ENCODE measurements at places on chromosomes 11 and 22.

DNA sequence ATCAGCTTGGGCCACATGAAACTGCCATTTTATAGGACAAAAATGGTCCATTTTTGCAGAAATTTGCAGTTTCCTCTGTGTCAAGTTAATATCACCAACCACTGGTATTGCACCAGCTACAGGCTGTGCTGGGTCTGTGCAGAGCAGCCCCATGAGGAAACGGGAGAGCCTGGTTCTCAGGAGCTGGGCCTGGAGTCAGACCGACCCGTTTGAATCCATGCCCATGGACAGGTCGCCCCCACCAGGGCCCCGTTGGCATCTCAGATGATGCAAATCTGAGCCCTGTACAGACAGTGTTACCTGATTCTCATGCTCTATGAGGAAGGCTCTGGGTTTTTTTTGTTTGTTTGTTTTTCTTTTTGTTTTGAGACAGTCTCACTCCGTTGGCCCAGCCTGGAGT lies 9.8 kb upstream of the SEC14L6 start:
- DNase-seq, result no peak

- peak; percentile 24 for DNase-seq
Measured at GRCh38 chr11:16607675-16608644, 130.5 kb upstream of the C11orf58 start.

DNA sequence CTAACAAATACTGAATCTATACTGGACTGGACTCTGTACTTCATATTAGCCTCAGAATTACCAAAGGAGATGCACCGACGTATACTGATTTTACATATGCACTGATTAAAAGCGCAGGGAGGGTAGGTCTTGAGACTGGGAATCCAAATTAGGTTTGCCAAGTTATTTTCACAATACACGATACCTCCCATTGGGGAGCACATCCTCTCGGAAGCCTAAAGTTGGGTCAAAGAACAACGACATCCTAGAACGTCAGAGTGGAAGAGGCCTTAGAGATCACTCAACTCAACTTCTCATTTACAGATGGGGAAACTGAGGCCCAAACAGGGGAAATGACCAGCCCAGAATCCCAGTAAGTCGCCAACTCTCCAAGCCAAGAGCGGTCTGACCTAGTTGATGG lies 626 bp downstream of the DNAL4 start:
- no peak for DNase-seq

DNA sequence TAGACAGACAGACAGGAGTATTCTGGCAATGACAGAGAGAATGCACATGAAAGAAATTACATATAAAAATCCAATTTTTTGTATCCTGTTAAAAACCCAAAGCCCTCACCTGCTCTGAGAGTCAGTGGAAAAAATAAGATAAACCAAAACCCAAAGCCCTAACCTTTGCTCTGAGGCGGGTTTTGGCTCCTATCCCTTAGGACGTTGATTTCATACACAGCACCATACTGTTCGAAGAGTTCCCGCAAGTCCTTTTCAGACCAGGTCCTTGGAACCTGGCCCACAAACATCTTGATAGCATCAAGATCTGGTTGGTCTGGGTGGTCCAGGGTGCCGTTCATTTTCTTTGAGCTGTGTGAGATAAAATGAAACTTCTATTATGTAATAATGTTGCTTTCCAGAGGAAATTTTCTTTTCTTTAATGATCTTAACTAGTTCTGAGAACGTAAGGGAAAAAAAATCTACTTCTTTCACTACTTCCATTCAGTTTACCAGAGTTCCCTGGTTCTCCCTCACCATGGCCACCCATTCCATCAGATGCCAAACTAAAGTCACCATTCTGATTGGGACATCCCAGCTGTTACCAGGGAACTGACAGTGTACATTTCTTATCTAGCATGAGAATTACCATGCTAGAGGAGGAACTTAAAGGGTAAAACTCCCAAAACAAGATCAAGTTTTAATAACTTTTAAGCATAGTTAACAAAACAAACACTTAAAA lies 39.9 kb upstream of the RAPSN start:
- DNase-seq, result no peak

- no peak for DNase-seq
Measured at GRCh38 chr22:45127866-45128265, 35.9 kb upstream of the NUP50 start.

GRCh38 chr11:115990004-115990447 lies 485.8 kb upstream of the CADM1 start:
- DNase-seq, result no peak

DNA sequence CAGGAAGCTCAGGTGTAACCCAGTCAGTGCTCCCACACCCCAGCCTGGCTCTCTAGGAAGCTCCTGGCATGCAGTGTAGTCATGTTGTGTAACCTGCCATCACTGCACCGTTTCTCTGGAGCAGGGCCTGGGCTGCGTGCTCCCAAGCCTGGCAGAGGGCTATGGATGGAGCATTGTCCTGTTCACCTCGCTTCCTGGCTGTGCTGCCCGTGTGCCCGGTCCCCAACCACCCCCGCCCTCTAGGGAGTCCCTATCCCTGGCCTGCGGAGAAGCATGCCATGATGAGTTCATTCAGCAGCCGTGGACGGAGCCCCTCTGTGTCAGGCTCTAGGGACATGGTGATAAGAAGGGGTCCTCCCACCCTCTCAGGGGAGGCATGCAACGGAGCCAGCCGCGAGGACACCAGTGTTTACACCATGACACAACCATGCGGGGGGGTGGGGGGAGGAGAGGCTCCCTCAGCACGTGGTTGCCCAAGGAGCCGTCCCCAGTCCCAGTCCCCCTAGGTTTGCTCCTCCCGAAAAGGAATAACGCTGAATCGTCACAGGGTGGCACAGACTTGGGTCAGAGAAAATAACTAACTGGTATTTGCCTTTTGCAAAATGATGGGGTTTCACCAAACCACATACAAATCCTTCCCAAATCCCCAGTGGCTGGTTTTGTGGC lies 73.1 kb downstream of the FBLN1 start:
- no peak for DNase-seq

- no peak for DNase-seq
Measured at GRCh38 chr11:15544353-15544752, 429.6 kb downstream of the INSC start.

DNA sequence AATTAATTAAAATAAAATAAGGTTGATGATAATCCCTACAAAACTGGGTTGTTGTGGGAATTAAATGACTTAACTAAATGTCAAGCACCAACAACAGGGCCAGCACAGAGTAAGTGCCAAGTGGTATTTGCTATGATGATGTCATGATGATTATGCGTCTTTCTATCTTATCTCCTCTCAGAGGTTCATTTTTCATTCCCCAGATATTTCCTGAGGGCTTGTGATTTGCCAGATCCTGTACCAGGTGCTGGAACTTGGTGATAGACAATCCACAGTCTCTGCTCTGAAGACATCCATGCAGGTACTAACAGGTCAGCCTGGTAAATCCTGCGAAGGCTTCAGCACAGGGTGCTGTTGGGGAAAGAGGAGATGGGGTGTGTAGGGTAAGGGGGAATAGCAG lies 8.1 kb upstream of the MYH9 start:
- no peak for DNase-seq

DNA sequence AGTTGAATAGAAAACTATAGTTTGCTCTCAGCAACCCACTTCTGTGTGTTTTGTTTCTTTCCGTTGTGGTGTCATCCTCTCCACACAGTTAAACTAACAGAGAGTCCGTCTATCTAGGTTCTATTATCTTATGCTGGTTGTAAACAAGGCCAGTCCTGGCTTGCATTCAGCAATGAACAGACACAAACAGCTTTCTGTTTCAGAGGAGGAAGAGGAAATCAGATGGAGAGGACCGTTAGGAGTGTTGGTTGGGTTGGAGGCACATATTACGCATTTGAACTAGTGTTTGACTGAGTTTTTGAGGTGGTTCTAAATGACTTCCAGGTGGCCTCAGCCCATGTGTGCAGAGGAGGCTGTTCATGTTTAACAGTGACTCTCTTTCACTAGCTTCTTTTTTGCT lies 129.5 kb upstream of the SORL1-AS1 start:
- DNase-seq, result no peak

DNA sequence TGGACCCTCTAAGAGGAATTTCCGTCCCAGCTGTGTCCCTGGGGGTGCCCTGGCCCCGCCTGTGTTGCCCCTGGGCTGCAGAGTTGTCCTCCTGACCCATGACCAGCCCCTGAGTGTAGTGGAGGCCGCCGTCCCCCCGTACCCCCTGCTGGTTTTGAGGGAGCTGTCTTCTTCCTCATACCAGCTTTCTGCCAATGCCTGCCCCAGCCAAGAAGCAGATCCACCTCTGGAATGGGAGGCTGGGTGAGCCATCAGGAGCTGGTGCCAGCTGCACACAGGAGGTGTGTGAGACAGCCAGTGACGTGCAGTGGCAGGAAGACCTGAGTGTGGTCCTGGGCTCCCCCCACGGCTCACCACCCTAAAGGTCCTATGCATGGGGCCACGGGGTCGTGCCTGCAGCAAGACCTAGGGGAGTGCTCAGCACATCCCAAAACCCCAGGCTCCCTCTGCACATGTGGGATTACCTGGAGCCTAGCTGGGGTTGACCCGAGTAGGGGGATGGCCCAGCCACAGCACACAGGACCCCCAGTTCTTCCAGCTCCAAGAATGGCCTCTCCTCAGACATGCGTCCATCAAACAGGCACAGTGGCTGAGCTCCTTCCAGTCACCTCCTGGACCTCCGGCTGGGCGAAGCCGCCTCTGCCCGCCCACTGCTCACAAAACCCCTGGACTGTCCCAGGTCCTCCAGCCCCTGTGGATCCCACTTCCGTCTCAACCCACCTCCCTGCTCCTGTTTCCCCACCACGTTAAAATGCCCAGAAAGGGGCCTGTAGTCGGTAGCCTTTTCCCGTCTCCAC lies 647.6 kb downstream of the BRD1 start:
- DNase-seq, result no peak

- no peak for DNase-seq
Measured at GRCh38 chr11:46270684-46271083, 6.8 kb upstream of the CREB3L1 start.

GRCh38 chr11:3021125-3021524 lies 29.0 kb upstream of the NAP1L4 start:
- DNase-seq, result no peak

DNA sequence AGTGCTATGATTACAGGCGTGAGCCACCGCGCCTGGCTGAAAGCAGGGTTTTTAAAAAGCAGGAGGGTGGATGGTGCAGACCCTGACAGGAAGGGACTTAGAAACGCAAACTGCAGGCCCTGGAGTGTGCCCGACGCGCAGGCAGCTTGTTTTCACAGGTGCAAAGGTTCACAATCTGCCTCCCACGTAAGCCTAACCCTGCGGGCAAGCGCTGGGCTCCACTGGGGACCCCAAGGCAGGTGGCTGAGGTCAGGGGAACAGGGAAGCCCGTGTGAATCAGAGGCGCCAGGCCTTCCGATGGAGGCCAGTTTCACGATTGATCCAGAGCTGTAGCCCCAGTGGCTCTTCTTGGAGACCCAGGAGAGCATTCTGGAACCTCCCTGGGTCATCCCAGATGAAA lies 256.3 kb downstream of the BRD1 start:
- DNase-seq, result no peak

DNA sequence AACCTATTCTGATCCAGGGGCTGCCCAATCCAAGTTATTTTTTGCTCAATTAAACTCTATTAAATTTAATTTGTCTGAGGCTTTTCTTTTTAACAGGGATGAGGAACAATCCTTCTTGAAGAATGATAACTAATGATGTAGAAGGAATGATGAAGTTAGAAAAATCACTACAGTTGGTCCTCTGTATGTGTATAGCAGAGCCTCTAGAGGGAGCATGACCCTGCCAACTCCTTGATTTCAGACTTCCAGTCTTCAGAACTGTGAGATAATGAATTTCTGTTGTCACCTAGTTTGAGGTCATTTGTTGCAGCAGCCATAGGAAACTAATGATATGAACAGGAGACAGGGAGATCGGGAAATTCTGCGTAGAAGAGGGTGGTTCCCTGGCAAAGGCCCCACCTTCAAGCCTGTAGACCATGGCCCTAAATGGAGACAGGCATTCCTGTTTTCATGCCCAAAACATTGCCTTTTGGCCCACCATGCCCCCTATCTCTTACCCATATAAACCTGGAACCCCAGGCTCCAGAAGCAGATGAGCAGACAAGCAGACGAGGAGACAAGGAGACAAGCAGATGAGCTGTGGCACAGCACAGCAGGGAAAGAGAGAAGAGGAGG lies 7.7 kb upstream of the QSER1 start:
- DNase-seq, result no peak

DNA sequence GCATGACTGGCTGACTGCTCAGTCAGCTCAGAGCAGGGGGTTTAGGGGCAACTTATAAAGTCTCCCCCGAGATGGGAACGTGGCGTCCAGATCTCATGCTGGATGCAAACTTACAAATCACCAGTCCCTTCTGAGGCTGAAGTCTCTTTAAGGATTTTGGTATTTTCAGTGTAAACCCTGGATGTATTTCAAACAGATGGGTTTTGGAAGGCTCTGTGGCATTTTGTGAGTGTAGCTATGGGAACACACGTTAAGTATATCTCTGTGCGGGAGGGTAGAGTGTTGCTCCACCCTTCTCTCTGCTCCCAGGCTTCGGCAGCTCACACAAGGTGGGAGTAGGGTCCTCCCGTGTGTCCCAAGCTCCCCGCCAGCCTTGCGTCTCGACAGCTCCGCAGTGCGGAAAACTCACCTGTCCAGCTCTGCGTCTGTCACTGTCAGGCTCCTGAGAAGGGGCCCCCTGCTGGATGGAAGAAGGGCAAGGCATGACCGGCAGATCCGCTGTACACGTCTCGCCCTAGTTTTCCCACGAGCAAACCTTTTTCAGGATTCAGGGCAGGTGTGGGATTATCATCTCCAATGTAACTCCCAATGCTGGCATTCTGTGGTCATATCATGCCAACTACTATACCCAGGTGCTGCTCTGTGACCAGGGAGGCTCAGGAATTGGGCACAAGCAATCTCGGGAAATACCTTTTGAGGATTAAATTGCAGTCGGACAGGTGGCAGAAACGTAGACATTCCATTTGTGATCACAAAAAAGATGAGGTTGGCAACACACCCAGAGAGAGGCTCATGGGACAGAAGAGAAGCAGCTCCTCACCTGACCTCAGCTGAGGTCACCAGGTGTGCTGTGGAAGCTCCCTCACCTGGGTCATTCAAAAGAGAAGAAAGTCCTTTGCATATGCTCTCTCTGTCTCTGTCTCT lies 313.9 kb upstream of the B3GAT1 start:
- DNase-seq, result no peak

- no peak for DNase-seq
Measured at GRCh38 chr22:35319244-35319985, 19.7 kb downstream of the TOM1 start.

DNA sequence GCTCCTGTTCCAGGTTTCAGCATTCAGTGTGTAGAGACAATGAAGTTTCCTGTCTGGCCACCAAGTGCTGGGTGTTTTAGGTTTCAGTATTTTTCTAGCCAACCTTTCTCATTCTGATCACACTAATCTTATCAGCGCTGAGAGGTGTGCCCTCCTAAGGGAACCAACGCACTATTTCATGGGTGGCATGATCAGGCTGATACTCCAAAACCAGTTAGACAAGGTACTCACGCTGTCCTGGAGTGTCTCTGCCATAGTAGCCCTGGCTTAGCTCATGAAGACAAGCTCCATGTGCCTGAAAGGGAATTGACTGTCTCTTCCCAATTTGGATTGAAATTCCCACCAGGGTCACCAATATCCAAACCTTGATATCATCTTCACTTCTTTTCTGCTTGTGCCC lies 8.0 kb upstream of the RAB38 start:
- DNase-seq, result no peak

Measured in NCI-H2107 (cell line).